NK-92 treated with Interleukin-12 subunit alpha and Interleukin-12 subunit beta, amount 100 ng/mL, for 24 hours (cell line): ENCODE measurements at places on chromosomes 13 and 19.

- no peak for DNase-seq
Measured at GRCh38 chr19:13018035-13018914, 23.0 kb downstream of the NFIX start.

- no peak for DNase-seq
Measured at GRCh38 chr13:83549671-83550070, 332.6 kb downstream of the SLITRK1 start.

DNA sequence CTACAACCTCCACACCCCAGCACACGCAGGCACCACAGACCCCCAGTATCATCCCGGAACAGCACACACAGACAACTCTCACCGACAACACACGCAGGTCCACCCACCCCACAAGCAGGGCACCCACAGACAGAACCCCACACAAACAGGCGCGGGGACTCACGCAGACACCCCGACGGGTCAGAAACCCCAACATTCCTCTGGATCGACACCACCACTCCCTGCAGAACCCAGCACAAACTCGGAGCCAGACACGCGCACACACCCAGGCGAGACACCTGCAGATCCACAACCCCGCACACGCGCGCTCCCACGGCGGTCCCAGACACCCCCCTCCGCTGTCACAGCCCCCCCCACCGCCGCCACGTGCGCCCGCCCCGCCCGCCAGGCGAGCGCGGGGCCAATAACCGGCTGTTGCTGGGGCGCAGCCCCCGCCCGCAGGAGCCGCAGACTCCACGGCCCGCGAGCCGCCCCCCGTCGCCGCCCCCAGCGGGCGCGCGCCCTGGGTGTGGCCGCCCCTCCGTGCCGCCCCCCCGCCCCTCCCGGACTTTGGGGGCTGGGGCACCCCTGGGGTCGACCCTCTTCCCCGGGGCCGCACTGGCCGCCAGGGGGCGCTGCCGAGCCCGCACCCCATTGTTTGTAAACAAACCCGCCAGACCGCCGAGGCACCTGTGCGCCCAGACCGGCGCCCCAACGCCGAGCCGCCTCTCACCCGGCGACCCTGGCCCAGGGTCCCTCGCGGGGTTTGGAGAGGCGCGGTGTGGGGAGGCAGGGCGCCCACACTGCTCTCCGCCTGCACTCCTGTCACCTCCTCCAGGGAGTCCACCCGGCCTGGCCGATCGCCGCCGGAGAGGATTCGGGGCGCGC, 712 bp downstream of the BBC3 start:
- DNase-seq: peak; percentile 68

- DNase-seq: no peak
Measured at GRCh38 chr19:1809678-1810077, 2.4 kb downstream of the ATP8B3 start.

GRCh38 chr13:85241060-85241459, 558.2 kb downstream of the SLITRK6 start:
- no peak for DNase-seq

GRCh38 chr13:107743100-107743499, 472.2 kb downstream of the LIG4 start:
- DNase-seq: no peak

GRCh38 chr13:102191951-102192502, 209.8 kb downstream of the FGF14 start:
- no peak for DNase-seq

DNA sequence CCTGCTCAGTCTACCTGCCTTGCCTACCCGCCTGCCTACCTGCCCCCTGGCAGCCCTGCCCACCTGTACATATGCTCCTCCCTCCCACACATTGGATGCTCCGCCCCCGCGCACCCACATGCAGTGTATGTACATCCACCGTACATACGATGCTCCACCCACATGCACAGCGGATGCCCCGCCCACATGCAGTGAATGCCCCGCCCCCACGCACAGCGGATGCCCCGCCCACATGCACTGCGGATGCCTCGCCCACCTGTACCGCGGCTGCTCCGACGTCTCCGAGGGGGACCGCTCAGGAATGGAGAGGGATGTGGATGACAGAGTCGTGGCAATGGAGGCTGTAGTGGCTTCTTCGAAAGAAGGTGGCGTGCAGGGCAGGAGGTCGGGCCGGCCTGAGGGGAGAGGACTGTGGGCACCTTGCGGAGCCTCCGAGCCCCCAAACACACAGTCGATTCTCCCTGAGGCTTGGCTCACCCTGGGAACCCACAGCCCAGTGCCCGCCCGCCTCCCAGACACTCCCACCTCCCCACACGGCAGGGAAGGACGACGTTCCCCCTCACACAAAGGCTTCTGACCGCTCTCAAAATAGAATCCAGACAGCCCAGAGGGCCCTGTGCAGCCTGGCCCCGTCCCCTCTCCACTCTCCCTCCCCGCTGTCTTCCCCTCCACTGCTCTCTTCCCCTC, 16.5 kb upstream of the CACTIN start:
- DNase-seq: no peak

DNA sequence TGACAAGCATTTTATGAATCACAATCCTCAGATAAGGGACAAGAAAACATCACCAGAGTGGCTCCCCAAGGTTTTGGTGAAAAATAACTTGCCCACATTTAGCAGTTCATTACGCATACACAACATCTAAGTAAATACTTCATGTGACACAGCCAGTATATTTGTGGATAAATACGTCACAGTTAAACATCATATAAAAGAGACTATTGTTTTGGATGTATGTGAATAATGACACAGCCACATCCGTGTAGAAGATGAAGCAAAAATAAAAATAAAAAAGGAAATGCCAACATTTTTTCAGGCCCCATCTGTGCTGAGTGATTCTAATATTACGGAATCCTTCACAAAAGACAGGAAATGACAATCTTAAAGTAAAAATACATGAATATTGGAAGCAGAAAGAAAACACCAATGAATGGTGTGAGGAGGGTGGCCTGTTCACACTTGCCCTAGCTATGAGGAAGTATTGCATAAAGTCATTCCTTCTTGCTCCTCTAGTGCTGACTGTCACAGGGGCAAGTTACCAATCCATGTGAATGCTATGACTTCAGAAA, 457.1 kb downstream of the KLF12 start:
- DNase-seq: no peak

DNA sequence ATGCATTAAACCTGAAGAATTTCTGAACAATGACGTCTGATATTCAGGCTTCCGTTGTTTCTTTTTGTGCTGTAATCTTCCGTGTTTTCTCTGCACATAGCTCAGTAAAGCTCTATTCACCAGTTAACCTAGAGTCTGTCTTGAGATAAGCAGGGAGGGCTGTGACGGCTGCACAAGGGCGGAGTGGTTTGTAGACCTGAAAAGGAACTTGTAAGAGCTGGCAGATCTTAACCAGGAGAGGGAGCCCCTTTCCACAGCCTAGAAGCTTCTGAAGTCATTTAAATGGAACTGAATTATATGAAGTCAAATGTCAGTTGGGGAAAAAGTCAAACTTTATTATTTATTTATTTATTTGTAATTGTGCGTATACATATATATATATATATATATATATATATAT, 27.5 kb downstream of the DPRX start:
- no peak for DNase-seq

DNA sequence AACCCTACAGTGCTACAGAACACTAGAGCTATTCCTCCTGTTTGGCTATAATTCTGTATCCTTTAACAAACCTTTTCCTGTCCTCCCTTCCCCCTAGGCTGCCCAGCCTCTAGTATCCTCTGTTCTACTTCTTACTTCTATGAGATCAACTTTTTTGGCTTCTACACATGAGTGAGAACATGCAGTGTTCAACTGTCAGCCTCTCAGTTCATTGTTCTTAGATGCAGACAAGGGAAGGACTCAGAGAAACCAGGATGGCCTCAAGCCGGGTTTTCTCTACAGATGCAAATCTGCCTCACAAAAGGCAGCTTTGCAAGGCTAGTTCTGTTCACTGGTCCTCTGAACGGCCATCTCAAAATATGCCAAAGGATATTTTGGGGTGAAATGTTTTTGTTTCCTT, 18.4 kb downstream of the AMER2 start:
- no peak for DNase-seq

DNA sequence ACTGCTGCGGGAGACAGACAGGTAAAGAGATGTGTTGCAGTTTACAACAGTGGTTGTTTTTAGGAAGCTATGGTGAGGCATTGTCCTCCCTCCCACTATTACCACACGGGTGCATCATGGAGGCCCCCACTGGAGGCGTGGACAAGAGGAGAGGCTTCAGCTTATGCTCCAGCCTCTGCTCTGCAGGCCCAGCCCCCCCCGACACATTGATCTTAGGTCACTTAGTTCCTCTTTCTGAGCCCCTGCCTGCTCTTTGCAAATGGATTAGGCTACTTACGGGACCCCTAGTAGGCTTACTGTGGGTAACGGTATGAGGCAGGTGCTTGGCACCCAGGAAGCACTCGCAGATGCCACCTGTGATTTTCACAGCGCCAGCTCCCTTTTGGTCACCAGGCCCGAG, 123.9 kb downstream of the SLC7A1 start:
- DNase-seq: no peak

DNA sequence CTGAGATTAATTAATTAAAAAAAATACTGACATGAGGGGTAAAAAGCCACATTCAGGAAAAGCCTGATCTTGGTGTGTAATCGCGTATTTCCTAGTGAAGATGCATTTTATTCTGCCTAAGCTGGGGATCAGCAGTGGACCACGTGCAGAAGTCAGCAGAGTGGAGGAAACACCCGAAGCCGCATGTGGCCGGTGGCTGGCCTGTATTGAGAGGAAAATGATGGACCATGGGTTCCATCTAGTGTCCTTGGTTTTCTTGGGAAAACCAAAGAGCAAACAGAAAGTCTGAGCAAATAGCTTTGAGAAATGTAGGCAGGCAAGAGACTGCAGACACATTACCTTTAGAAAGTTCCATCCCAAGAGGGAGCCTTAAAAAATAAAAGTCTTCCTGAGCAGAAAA, 23.7 kb upstream of the SHISA2 start:
- no peak for DNase-seq

DNA sequence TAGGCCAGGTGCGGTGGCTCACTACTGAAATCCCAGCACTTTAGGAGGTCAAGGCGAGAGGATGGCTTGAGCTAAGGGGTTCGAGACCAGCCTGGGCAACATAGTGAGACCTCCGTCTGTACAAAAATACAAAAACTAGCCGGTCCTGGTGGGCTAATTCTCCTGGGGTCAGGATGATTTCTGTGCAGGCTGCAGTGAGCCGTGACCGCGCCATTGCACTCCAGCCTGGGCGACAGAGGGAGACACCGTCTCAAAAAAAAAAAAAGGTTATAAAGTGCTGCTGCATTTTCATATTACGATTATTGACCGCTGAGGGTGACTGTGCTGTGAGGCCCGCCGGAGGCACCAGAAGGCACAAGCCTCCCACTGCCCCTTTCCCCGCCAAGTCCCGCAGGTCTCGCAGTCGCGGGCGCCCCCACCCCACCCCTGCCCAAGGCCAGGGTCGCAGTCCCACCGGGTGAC, 477 bp upstream of the PLEKHF1 start:
- no peak for DNase-seq

GRCh38 chr19:2453431-2454025, 3.2 kb downstream of the LMNB2 start:
- no peak for DNase-seq

GRCh38 chr19:29663861-29664752, 1.2 kb upstream of the PLEKHF1 start:
- no peak for DNase-seq

DNA sequence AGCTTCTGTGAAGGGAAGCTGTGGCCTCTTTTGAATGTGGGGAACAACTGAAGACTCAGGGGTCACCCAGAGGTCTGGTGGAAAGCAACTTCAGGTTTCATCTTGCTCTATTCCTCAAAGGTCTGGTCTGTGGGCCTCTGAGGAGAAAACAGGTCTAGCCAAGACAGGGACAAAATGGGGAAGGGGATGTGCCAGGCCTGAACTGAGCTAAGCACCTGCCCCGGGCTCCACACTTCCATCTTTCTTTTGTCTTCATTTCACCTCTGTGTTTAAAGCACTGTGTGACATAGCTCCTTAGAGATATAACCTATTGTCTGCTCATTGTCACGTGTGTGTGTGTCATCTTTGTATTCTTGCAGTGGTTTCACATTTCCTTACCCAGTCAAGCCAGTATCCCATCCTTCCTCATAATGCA, 19.9 kb upstream of the GDF15 start:
- no peak for DNase-seq

GRCh38 chr13:106565127-106565775, 2.7 kb downstream of the ARGLU1 start:
- no peak for DNase-seq

- no peak for DNase-seq
Measured at GRCh38 chr13:60260440-60260839, 96.7 kb upstream of the DIAPH3 start.

- DNase-seq: no peak
Measured at GRCh38 chr13:47959468-47960247, 41.4 kb downstream of the SUCLA2 start.
